EH (cell line): ENCODE measurements at places on chromosomes 4 and X.

- DNase-seq, result no peak
Observed at GRCh38 chrX:138349351-138349750, 362.2 kb downstream of the FGF13 start.

DNA sequence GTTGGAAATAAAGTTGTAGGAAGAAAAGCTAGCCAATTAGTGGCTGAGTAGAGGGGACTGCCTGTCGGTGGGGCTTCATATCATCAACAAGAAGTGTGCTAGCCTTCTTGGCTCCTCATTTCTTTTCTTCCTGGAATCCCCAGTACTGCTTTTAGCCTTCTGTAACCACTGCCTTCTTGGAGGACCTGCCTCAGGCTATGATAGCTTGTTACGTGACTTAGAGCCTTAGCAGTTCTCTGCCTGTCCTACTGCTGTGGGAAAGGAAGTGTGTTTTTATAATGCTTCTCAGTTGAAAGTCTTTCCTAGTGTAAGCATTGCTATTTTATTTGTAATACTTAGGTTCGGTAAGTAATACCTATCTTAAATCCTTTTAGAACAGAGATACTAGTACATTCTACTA is 61.9 kb downstream of the LARP1B start:
- DNase-seq, result peak; percentile 47

- peak; percentile 48 for DNase-seq
Observed at GRCh38 chr4:113358784-113359183, 309.3 kb downstream of the ANK2 start.

DNA sequence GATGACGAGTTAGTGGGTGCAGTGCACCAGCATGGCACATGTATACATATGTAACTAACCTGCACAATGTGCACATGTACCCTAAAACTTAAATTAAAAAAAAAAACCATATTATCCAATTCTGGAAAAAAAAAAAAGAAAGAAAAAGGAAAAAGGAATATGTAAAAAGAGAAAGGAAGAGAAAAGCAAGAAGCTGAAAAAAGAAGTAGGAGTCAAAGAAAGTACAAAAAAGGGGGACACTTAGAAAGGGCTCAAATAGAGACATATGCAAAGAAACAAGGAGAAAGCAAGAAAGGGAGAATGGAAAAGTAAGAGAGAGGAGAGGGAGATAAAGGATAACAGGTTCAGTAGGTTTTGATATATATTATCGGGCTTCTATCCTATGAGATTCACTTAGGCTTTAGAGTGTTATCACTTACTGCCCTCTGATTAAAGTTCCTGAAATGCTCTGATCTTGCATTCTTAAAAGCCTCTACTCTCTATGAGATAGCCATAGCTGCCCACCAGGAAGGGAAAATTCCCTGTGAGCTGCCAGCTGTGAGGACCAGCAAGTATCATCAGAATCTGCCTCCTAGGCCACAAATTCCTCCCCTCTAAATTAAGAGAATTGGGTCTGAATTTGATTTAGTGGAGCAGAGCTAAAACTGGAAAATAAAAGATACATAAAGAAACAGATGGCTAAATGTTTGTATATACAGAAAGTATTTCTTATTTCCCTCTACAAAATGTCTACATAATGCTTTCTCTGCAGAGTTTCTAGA is 95.2 kb downstream of the AMMECR1 start:
- DNase-seq, result no peak

GRCh38 chr4:6855692-6856297 is 53.8 kb upstream of the TBC1D14 start:
- peak; percentile 84 for DNase-seq

GRCh38 chrX:17854531-17854930 is 6.6 kb downstream of the RAI2 start:
- DNase-seq, result no peak

DNA sequence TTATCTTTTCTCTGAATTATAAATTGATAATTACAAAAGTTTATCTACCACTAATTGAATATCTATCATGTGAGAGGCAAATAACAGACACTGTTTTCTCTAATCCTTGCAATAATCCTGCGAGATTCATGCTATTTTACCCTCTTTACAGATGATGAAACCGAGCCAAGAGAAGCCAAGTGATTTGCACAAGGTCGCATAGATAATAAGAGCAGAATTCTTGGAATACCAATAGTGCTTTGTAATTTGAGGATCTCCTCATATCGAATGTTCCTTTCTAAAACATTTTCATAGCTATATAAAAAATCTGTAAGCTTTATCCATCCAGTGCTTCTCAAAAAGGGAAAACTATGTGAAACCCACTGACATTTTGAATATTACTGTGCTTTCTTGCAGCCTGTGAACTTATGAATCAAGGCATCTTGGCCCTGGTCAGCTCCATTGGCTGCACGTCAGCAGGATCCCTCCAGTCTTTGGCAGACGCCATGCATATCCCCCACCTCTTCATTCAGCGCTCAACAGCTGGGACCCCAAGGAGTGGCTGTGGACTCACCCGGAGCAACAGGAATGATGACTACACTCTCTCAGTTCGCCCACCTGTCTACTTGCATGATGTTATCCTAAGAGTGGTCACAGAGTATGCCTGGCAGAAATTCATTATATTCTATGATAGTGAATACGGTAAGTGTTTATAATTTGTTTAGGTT is 743.8 kb upstream of the ATOH1 start:
- DNase-seq, result no peak

DNA sequence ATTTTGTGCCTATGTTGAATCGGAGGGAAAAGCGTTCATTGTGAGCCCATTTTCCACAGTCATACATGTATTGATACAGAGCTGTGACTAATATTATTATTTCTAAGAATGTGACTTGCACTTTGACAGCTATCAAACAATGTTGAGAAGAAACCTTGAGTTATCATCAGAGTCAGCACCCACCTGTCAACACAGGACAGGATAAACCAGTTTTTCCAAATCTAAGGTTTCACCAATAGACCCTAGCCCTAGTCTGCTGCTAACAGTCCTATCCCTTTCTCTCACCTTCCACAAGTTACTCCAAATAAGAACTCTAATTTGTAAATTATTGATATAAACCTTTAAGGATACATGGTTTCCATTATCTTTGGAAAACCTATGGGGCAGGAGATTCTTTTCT is 47.7 kb upstream of the DHX15 start:
- DNase-seq, result no peak

DNA sequence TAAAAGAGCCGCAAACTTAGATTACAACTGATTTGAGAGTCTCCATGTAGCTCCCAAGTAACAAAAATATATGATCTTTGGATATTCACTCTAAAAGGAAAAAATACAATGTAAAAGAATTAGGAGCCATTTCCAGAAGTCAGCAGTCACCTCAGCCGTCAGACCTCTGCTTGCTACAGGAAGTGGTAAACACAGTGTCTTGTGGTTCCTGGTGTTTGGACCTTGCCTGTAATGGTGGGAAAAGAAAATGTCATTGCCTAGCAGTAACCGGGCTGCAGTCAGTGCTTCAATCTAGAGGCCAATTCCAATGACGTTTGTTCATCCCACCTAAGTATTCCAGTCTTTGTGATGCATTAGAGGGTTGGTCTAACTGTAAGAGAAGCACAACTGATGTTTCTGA is 28.9 kb upstream of the SMIM31 start:
- no peak for DNase-seq

DNA sequence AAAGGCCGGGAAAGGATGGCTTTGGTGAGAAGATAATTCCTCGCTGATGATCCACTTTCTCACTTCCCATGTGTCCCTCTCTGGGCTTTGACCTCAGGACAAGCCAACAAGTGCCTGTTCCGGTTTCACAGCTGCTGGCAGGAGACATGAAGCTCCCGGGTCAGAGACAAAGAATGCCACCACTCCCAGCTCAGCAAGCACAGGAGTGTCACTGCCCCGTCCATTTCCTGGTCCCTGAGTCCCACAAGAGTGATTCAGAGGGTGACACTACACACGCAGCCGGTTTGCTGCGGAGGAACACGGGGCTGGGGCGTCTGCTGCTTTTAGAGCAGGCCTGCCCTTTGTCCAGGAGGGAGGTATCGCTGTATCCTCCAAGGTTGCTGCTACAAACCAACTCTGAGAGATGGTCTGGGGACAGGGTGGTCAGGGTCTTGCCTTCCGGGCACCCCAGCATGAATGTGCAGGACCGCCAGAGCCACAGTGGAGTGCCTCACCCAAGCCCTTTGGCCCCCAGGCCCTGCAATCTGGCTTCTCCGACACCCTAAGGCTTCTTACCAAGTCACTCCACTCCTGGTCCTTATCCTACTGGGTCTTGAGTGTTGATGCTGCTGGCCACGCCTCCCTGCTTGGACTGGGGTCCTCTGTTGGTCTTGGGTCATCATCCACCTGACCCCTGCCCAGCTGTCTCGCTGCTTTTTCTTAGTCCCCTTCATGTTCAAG is 49.5 kb downstream of the CPZ start:
- no peak for DNase-seq

- DNase-seq, result no peak
Observed at GRCh38 chr4:84968925-84969324, 2.4 kb upstream of the WDFY3 start.

- peak; percentile 29 for DNase-seq
Observed at GRCh38 chr4:37793562-37793961, 32.9 kb upstream of the PGM2 start.

DNA sequence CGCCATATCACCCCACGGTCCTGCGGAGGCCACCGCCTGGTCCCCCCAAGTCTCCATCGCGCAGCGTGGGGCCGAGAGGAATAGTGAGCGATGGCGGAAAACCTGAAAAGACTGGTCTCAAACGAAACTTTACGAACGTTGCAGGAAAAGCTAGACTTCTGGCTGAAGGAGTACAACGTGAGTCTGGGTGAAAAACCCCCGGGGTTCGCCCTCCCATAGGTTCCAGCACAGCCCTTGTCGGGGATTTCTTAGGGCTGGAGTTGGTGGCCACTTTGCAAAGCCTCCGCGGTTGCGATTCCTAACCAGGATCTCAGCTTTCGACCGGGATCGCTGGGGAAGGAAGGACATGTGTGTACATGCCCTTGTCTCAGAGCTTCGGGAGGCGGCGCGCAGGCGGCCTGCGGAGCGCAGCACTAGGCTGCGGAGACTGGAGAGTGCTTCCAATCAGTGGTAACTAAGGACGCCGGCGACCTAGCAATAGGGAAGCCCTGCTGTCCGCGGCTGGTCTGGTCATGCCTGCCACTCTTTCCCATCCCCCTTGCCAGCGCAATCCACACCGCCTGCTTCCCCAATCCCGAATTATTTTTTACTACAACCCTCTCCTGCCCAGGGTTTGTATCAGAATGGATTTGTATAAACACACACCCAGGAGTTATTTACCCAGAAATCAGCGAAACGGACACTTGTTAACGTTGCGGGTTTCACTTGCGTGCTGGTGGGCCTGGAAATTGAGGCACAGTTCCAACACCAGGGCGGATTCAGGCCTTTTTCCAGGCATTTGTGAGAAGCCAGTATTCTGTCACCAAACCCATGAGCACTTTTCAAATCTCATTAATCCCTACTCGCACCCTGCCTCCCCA is 741 bp downstream of the SPATA18 start:
- peak; percentile 91 for DNase-seq

DNA sequence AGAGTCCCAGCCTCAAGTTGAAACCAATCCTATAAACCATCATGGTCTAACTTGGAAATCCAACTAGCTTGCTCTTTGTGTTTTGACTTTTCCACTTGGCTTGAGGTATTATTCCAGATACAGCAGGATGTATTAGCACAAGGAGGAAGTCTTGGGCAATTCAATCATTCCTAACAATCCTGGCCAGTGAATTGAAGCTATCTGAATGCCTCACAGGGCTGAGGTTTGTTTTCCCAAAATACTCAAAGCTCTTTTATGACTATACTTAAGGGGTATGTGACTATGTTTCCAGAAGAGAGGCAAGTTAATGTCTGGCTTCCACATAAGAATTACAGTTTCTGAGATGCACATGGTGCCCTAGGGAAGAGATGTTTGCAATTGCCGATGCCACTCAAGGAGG is 66.8 kb upstream of the SH3RF1 start:
- DNase-seq, result peak; percentile 99

DNA sequence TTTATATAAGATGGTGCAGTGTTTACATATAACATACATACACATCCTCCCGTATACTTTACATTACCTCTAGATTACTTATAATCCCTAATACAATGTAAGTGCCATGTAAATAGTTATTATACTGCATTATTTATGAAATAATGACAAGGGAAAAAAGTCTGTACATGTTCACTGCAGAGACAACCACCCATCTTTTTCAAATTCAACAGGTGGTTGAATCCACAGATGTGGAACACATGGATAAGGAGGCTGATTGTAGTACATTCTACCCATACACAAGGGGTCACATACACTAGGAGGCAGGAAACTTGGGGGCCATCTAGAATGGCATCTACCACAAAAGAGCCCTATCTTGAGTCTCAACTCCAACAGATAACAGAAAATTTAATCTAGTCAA is 3.4 kb upstream of the IDS start:
- DNase-seq, result no peak

DNA sequence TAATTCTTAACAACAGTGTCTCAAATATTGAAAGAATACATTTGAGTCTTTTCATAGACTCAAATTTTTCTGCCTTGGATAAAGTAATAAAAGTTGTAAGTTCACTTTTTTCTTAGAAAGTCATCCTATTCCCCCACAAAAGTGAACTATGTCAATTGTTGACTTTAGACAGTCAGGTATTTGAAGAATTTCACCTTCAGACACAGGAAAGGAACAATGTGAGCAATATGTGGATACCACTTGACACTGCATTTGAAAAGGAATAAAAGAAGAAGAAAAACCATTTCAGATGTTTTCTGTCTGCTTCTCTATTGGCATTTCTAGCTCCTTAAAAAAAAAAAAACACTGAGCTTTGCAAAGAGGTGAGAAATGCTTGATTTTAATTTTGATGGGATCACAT is 1389.0 kb upstream of the IGFBP7 start:
- DNase-seq, result no peak

GRCh38 chr4:176123710-176124407 is 58.2 kb downstream of the WDR17 start:
- peak; percentile 47 for DNase-seq

DNA sequence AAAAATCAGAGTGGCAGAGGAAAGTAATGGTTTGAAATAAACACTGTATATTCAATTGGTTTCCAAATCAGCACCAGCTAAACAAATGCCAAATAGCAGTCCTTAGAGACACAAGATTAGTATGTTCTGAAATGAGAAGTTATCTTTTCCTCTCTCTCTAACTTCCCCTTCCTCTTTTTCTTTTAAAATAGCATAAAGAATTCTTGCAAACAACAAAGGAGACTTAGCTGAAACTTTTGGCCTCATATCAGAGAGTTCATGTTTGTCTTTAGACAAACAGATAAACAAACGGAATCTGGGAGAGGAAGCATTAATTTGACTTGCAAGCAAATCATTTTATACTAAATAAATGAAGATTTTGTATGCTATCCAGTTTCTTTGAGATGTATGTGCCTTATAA is 399.0 kb downstream of the GBA3 start:
- no peak for DNase-seq
